ENCODE measurements at places on chromosomes 4 and X. TPM values are rescaled to one million over a fixed set of nuclear protein-coding genes. Genes with fewer than 3 reads are reported as not detected.

The PNMA6F gene
- 0.27 TPM for polyA plus RNA-seq

- no peak for DNase-seq
Measured at GRCh38 chr4:106647451-106647850, 278.9 kb upstream of the GIMD1 start.

GRCh38 chr4:77586951-77587383 is 18.7 kb upstream of the CXCL13 start:
- no peak for DNase-seq

GRCh38 chr4:70177090-70177489 is 18.4 kb upstream of the ODAM start:
- no peak for DNase-seq

- DNase-seq = no peak
Measured at GRCh38 chr4:138611721-138612120, 369.6 kb upstream of the SLC7A11 start.

Measured in renal cortex interstitium (tissue), 15 donors.